Activated naive CD4-positive, alpha-beta T cell treated with anti-CD3 and anti-CD28 coated beads for 36 hours (primary cell): ENCODE measurements at places on chromosomes 3 and 15.

GRCh38 chr3:29532473-29532872 lies 251.6 kb downstream of the RBMS3 start:
- no peaks in the 10 kb centered on the region for H3K4me1 ChIP-seq
- DNase-seq = no peak
- no peaks in the 10 kb centered on the region for H3K36me3 ChIP-seq
- no peak overlapping the region for H3K27ac ChIP-seq
- no peak overlapping the region for H3K4me3 ChIP-seq

GRCh38 chr3:187210091-187210490 lies 12.8 kb downstream of the RTP1 start:
- no peaks in the 10 kb centered on the region for H3K27me3 ChIP-seq
- H3K36me3 ChIP-seq = no peaks in the 10 kb centered on the region
- H3K27ac ChIP-seq = no peak overlapping the region

DNA sequence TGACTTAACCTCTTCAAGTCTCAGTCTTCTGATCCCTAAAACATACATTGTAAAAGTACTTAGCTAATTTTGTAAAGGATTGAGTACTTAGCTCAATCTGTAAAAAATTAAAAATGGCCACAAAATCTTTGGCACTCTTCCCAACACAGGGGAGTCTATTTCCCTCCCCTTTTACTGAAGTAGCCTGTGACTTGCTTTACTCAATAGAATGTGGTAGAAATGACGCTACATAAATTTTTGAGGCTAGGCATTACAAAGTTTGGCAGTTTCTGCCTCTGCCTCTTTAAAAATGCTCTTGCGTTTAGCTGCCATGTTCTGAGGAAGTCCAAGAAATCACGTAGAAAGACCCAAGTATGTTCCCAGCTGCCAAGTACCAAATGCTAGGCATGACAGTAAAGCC lies 80.2 kb downstream of the CBLB start:
- DNase-seq = no peak
- no peak overlapping the region for H3K4me3 ChIP-seq
- no peak overlapping the region for H3K27ac ChIP-seq

GRCh38 chr3:123804676-123805075 lies 79.5 kb downstream of the MYLK start:
- H3K4me3 ChIP-seq = no peak overlapping the region
- H3K27ac ChIP-seq = no peak overlapping the region
- H3K4me1 ChIP-seq = no peaks in the 10 kb centered on the region
- DNase-seq = no peak

DNA sequence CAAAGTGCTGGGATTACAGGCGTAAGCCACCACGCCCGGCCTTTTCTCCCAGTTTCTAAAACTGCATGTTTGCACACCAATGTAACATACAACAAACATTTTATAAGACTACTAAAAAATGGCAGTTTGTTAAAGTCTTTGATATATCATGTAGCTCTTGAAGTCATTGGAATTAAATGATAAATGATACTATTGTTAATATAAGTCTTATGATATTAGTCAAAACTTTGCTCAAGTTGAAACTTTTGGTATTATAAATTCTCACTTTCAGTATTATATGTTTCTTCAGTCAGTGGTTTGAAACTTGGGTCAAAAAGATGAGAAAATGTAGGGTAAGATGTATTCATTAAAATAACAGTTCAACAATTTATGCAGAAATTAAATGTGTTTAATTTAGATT lies 117.6 kb upstream of the TBL1XR1 start:
- DNase-seq = no peak
- H3K4me1 ChIP-seq = peaks cover 25% of the 10 kb centered on the region
- H3K27me3 ChIP-seq = peaks cover 1% of the 10 kb centered on the region
- H3K27ac ChIP-seq = peak overlapping the region; percentile 46

DNA sequence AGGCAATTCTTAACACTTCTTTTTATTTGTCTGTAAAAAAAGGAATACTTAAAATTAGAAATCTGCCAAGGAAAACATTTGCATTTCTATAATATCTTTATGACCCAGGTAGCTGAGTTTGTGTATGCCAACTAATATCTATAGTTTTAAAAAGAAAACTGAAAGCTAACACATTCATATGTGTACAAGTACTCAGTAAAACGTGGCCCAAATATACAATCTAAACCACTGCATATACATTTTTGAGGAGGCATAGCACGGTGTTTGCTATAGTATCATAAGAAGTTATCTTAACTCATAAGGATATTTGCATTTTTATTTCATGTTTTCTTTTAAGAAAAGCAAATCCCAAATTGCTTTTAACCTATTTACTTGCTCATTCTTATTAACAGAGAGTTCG lies 172.7 kb downstream of the ZBTB20 start:
- H3K27ac ChIP-seq = no peak overlapping the region
- H3K4me3 ChIP-seq = no peak overlapping the region
- H3K36me3 ChIP-seq = peaks cover 18% of the 10 kb centered on the region

GRCh38 chr3:40911928-40912327 lies 287.4 kb upstream of the CTNNB1 start:
- H3K4me1 ChIP-seq = no peaks in the 10 kb centered on the region
- no peak for DNase-seq
- H3K27ac ChIP-seq = no peak overlapping the region

DNA sequence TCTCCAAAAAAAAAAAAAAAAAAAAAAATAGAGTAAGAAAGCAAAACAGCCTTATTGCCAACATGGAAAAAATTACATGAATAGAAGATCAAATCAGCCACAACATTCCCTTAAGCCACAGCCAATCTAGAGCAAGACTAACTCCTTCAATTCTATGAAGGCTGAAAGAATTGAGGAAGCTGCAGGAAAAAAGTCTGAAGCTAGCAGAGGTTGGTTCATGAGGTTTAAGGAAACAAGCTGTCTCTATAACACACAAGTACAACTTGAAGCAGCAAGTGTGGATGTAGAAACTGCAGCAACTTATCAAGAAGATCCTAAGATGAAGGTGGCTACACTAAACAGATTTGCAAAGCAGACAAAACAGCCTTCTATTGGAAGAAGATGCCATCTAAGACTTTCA lies 9.3 kb downstream of the PARL start:
- peaks cover 18% of the 10 kb centered on the region for H3K36me3 ChIP-seq
- DNase-seq = no peak
- no peak overlapping the region for H3K4me3 ChIP-seq
- peaks cover 57% of the 10 kb centered on the region for H3K4me1 ChIP-seq
- H3K27me3 ChIP-seq = no peaks in the 10 kb centered on the region

DNA sequence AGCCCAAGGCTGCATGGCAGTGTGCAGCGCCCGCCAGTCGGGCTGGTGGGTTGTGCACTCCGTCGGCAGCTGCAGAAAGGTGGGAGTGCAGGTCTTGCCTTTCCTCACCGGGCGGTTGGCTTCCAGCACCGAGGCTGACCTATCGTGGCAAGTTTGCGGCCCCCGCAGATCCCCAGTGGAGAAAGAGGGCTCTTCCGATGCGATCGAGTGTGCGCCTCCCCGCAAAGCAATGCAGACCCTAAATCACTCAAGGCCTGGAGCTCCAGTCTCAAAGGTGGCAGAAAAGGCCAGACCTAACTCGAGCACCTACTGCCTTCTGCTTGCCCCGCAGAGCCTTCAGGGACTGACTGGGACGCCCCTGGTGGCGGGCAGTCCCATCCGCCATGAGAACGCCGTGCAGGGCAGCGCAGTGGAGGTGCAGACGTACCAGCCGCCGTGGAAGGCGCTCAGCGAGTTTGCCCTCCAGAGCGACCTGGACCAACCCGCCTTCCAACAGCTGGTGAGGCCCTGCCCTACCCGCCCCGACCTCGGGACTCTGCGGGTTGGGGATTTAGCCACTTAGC lies 4.3 kb downstream of the ISL2 start:
- peaks cover 79% of the 10 kb centered on the region for H3K27me3 ChIP-seq
- H3K27ac ChIP-seq = no peak overlapping the region
- peaks cover 1% of the 10 kb centered on the region for H3K36me3 ChIP-seq
- H3K4me1 ChIP-seq = peaks cover 49% of the 10 kb centered on the region

GRCh38 chr15:70345251-70346019 lies 247.7 kb upstream of the TLE3 start:
- no peak overlapping the region for H3K27ac ChIP-seq
- H3K4me1 ChIP-seq = no peaks in the 10 kb centered on the region
- no peak overlapping the region for H3K4me3 ChIP-seq
- no peak for DNase-seq
- no peaks in the 10 kb centered on the region for H3K27me3 ChIP-seq
- H3K36me3 ChIP-seq = no peaks in the 10 kb centered on the region

DNA sequence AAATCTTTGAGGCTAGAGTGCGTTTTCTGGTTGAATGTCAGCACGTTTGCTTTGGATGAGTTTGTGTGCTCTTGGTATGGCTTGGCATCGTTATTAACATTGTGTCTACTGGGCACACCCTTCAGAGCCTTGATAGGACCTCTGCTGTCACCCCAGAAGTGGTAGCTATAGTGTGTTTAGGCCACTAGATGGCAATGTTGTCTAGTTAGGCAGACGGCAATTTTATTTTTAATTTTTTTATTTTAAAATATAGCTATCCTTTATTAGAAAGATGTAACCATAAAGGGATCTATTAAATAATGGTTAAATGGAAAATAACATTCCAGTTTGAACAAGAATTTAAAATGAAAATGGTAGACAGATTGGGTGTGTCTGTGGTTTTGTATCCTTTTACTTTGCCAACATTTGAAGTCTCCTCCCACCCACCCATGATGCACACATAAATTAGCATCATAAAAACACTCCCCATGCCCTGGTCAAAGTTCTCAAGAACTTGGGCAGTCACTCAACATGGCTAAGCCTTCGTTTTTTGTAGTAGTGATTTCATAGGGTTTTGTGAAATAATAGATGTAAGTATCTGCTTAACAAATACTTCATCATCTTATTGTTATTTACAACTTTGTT lies 200.7 kb downstream of the KCNH8 start:
- H3K27ac ChIP-seq = no peak overlapping the region
- no peaks in the 10 kb centered on the region for H3K36me3 ChIP-seq
- DNase-seq = peak; percentile 22
- H3K27me3 ChIP-seq = peaks cover 6% of the 10 kb centered on the region
- H3K4me3 ChIP-seq = no peak overlapping the region

DNA sequence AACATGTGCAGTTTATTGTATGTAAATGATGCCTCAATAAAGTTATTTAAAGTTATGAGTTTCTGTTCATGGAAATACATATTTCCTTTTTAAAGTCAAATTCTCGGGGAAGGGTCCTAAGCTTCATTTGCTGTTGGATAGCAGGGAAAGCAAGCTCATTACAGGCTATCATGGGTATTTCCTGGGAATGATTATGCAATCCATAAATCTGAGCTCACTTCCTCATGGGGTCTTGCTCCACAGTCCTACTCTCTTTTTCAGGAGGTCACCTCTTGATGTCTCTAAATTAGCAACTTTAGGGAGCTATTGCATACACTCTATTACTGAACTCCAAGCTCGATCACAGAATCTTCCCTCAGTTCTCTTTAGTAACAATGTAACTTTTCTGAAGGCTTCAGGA lies 69.9 kb upstream of the TP63 start:
- no peaks in the 10 kb centered on the region for H3K27me3 ChIP-seq
- no peak for DNase-seq
- no peaks in the 10 kb centered on the region for H3K36me3 ChIP-seq
- H3K4me1 ChIP-seq = peaks cover 14% of the 10 kb centered on the region

DNA sequence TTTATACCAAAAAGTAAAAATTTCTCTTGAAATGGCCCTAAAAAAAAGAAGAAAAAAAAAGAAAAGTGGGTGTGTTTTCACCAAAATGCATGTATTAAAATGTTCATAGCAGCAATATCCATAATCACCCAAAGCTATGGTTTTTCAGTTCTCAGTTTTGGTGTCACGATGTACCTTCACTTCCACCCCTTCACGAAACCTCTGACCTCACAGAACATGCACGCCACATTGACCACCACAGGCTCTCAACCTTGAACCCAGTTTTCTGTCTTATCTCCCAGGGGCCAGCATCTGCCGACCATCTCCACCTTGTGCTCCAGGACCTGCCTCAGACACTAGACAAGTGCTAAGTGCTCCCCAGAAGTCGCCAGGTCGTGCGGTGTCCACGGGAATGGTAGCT lies 30.4 kb downstream of the COLQ start:
- H3K27me3 ChIP-seq = no peaks in the 10 kb centered on the region
- H3K36me3 ChIP-seq = no peaks in the 10 kb centered on the region
- DNase-seq = no peak
- H3K27ac ChIP-seq = no peak overlapping the region
- H3K4me3 ChIP-seq = no peak overlapping the region

DNA sequence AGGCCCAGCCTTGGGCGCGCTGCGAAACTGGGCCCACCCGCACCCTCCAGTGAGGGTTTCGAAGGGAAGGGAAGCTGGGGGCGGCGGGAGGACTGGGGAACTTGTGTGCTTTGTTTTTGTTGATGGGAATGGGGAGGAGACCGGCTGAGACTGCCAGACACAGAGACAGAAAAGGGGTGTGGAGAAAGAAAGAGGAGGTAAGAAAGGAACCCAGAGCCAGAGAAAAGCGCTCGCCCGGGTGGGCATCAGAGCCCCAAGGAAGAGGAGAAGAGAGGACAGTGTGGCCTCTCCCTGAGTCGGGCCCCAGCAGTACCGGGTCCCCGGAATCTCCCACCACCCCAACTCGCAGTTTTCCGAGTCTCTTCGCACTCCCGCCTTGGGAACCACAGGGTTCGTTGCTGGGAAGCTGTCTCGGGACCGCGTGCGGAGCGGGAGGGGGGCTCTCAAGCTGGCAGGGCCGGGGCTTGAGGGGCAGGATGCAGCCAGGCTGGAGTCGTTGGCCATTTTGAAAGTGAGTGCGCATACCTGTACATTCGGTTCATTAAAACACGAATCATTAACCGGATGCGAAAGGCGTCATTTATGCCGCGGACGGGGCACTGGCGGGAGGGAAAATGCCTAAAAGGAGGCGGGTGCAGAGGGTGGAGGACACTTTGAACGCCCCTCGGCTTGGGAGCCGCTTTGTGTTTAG lies 3.1 kb downstream of the SKOR1 start:
- H3K4me1 ChIP-seq = peaks cover 44% of the 10 kb centered on the region
- no peak overlapping the region for H3K4me3 ChIP-seq
- no peak overlapping the region for H3K27ac ChIP-seq
- H3K27me3 ChIP-seq = peaks cover 74% of the 10 kb centered on the region
- DNase-seq = no peak

DNA sequence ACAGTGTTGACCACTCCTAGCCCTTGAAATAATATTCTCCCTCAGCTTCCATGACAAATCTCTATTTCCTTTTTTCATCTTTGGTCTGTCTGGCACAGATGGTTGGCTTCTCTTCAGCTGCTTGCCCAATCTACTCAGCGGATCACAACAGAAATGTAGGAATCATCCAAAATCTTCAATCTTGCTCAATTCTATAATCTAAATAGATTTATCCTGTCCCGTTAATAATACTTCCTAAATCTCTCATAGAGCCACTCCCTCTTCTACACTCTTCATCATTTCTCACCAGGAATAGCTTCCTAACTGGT lies 3.8 kb downstream of the PEAK1 start:
- no peak overlapping the region for H3K4me3 ChIP-seq
- peaks cover 4% of the 10 kb centered on the region for H3K36me3 ChIP-seq
- DNase-seq = no peak
- H3K27ac ChIP-seq = no peak overlapping the region
- no peaks in the 10 kb centered on the region for H3K27me3 ChIP-seq
- peaks cover 22% of the 10 kb centered on the region for H3K4me1 ChIP-seq
